ENCODE measurements at places on chromosomes 2 and 18. TPM values are rescaled to one million over a fixed set of nuclear protein-coding genes. Genes with fewer than 3 reads are reported as not detected.

- DNase-seq, result no peak
These were observed 138.6 kb upstream of the ZC3H15 start for GRCh38 chr2:186347472-186347871.

DNA sequence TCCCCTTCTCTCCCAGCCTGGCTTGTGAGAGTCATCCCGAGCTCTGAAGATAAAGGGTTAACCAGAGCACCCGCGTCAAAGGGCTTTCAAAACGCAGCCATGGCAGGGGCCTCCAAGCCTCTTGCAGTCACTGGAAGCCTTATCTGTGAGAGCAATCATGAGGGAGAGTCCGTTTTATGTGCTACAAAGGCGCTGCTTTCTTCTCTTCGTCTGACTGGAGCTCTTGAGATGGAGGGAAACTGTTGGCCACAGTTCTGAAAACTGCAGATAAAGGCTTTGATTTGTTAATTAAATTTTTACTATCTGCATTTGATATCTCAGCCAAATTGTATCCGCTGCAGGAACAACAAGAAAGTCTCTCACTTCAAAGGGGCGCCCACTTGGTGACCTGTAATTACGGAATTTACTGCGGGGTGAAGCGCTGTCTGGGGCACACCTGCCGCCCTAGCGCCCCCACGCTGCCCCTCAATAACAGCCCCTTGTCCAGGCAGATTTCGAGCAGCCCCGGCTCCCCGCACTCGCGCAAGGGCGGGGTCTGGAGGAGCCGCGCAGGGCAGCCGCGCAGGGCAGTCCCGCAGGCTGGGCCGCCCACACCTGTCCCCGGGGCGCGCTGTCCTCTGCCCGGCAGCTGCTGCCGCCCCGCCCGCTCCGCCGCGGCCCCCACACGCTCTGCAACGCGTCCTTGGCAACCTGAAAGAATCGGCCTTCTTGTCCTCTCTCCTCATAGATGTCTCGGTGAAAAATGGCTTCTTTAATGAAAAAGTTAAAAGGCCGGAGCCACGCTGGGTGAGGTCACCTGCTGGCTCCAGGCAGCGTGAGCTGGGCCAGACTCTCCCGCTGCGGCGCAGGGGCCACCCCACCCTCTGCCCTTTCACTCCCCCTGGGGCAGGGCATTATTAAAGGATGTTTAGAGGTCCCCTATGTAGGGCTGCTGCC lies 217.9 kb downstream of the VAPA start:
- no peak for DNase-seq

GRCh38 chr2:172967036-172967982 lies 108.3 kb upstream of the MAP3K20 start:
- DNase-seq, result no peak

Gene FSHR
- not detected for total RNA-seq
